ENCODE measurements at places on chromosomes 16 and 17.

GRCh38 chr17:33171931-33172330 lies 121.2 kb downstream of the ASIC2 start:
- no peak for DNase-seq

- peak; percentile 92 for DNase-seq
Measured at GRCh38 chr17:80544655-80545498, at the start of gene RPTOR. TSS of gene RPTOR (plus strand) at chr17:80544838. CDS start at chr17:80545630, 792 bp downstream.

DNA sequence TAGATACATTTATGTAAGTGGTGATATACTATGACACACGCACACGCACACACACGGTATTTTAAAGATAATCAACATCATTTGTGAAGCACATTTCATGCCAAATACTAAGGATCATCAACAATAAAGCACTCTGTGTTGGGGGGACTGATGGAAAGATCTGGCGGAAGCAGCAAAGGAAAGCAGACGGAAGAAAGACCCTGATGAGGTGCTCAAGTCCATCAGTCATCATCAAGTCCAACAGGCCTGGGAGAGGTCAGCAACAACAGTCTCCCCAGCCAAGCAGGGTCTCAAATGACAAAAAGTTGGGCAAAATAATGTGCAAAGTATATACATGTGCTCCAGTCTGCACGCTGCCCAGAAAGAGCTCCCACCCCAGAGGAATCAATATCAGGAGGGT lies 55.5 kb downstream of the HIC1 start:
- DNase-seq: no peak

DNA sequence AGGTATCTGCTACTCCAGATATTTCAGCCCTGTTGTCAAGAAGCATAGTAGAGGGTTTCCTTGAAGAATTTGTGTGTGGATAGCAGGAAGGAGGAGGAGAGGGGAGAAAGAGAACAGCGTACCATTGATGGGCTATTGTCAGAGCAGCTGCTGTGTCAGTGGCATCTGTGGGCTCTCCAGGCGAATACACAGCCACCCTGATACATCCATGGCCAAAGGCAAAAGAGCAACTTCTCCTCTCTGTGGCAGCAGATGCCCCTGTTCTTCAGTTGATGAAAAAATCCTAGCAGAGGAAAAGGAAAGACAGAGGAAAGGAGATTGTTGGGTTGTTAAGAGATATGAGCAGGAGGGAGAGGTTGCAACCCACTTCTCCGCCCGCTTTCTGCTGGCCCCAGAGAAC lies 12.2 kb upstream of the KCNJ2 start:
- DNase-seq: no peak

- DNase-seq: no peak
Measured at GRCh38 chr16:66103211-66103610, 263.3 kb upstream of the CDH5 start.

- DNase-seq: no peak
Measured at GRCh38 chr17:59513934-59514841, 51.2 kb upstream of the DHX40 start.

- DNase-seq: no peak
Measured at GRCh38 chr17:9255833-9256232, 234.5 kb downstream of the NTN1 start.

GRCh38 chr16:54268340-54268739 lies 18.2 kb downstream of the IRX3 start:
- no peak for DNase-seq

DNA sequence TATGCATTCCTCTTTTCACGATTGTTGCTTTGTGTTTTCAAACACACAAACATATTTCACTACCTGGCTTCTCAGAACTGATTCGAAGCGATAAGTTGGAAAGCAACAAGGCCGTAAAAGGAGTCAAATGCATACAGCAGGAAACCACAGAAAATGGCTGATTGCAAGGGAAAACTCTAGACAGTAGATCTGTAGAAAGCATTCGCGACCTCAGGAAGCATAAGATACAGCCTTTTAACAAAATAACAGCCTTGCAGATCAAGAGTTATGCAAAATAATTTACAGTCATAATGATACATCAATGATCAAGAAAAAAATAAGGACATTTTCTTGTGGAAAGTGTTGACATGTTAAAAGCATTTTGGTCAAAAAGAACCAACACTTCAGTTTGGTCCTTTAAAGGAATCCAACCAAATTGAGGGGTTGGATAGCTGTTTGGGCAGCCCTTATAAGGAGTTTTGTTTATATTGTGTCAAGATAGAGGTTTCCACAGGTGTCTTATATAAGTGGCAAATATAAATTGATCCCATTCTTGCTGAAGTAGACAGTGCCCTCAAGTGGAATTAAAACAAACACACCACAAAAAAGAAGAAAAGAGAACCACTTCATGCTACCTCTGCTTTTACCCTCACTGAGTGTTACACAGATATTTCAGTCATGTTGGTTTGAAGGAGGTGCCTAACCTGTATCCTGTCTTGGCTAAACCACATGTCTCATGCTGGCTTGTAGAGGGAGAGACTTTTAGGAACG lies 5.5 kb downstream of the CYLD start:
- DNase-seq: peak; percentile 36

DNA sequence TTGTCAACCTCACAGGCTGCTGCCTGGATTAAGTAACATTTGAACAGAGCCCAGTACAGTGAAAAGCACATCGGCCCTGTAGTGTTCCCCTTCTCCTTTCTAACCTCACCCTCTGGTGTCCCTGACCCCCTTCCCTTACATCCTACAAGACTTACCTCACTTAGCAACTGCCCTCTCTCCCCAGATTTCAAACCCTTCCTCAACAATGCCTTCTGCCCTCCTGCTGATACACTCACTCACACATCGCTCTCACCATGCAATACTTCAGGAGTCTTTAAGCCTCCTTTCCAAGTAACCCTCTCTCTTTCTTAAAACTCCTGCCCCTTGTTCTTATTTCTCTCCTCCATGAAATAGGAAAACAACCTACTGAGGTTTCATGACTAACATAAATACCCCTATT lies 17.8 kb downstream of the ZZEF1 start:
- no peak for DNase-seq

DNA sequence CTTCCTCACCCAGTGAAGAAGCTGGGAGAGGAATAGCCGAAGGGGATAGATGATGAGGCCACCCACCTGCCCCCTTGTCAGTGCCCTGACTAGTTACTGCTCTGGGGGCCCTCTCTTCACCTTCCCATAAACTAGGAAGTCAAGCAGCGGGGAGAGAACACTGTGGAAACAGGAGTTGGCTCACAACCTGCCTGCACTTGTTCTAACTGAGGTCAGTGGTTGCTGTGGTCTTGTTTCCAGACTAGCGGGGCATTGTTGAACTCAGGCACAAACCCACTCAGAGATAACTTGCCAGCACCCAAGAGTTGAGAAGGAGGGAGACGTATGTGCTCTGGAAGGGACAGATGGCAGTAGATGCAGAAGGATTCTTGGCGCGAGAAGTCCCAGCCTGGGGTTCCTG lies 48.6 kb upstream of the DDX52 start:
- no peak for DNase-seq

GRCh38 chr16:5446623-5447240 lies 349.1 kb upstream of the EEF2KMT start:
- no peak for DNase-seq

DNA sequence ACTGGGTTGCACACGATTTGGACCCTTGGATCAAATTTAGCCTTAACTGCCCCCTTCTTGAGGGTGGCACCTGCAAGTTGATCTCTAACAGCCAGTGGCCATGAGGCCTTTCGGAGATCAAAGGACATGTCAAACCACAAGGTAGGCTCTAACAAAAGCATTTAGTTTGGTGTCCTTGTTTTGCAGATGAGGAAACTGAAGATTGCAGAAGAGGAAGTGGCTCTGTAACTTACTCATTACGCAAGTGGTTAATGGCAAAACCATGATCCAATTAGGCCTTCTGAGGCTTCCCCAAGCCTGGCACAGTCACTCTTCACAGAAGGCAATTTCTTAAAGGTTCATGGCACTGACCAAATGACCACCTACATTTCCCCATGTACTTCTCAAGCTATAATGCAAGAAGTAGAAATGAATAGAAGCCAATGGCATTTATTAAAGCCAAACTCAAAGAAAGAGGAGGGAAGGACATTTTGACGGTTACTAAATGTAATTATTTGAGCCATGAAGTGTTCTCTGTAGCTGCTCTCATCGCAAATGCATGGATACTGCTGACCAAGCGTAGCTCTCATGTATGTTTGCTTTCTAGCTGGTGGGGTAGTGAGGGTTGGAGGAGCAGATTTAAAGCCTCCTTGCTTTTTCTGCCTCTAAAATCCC lies 32.8 kb upstream of the ABCC12 start:
- DNase-seq: peak; percentile 50

- no peak for DNase-seq
Measured at GRCh38 chr17:53719229-53719628, 103.5 kb upstream of the KIF2B start.

DNA sequence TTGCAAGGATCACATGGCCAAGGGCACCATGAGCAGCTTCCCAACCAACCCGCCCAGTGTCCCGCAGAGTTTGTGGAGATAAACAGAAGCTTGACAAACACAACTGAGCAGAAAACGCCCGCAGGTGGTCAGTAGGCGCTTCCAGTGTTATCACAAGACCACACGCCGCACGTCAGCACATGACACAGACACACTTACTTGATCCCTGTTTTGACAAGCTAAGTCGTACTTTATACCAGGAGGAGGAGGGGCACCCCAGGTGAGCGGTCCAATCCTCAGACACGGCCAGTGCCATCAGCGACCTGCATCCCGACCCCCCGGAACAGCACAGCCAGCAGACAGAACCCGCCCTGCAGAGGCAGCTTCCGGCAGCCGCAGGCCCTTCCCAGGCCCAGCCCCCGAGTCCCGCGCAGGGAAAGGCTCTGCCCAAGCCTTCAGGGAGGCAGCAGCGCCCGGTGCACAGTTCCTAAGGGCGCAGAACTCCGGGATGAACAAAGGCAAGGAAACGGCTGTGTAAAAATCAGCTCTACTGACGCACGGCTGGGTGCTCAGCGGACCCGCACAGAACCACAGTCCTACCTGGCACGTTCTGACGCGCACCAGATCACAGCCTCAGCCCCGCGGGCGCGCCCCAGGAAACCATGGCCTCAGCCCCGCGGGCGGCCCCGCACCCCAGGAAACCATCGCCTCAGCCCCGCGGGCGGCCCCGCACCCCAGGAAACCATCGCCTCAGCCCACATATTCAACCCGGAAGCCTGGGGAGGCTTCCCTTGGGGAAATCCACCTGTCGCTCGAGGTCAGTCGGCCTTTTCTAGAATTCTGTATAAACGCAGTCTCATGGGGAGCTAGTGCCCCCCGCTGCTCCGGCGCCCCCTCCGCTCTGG lies 27.8 kb downstream of the AXIN1 start:
- DNase-seq: peak; percentile 14

- DNase-seq: no peak
Measured at GRCh38 chr16:12539185-12539929, 264.3 kb downstream of the CPPED1 start.

DNA sequence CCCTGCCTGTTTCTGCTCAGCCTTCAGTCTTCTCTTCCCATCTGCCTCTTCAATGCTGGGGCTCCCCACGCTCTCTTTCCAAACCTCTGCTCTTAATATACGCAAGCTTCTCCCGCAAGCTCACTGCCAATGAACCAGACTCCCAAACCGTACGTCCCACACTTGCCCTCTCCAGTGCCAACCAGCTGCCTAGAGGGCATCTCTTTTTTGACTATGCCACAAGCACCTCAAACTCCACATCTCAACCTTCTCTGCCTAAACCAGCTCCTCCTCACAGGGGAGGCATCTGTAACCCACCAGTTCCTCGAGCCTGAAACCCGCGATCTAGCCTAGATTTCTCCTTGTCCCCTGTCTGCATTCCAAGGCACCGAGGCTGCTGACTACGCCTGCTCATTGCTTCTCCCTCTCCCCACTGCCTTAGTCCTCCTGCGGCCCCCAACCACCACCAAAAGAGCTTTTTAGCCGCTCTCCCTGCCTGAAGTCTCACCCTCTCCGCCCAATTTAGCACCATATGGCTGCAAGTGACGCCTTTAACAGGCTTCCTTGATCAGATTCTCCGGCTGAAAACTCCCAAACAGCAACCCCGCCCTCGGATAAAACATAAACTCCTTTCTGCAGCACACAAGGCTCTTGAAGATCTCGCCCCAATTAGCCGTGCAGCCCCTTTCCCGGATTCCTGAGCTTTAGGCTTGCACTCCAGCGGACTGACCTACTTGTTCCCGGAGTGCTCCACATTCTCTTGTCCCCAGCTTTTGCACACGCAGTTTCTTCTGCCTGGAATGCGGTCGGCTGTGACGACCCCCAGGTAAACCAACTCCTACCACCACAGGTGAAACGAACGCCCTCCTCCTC lies 1.5 kb downstream of the GGA2 start:
- peak; percentile 47 for DNase-seq
